ENCODE measurements at places on chromosomes 2 and 18.

DNA sequence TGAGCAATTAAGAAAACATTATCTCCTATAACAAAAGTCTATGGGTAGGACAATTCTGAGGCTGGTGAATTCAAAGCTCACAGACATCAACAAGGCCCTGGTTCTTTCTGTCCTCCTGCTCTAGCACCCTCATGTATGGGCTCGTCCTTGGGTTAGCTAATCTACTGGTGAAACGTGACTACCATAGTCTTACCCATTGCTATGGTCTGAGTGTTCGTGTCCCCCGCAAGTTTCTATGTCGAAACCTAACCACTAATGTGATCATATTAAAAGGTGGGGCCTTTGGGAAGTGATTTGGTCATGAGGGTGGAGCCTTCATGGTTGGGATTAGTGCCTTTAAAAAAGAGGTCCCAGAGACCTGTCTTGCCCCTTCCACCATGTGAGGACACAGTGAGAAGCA is 564.7 kb downstream of the TNS1 start:
- no peak for ATAC-seq

DNA sequence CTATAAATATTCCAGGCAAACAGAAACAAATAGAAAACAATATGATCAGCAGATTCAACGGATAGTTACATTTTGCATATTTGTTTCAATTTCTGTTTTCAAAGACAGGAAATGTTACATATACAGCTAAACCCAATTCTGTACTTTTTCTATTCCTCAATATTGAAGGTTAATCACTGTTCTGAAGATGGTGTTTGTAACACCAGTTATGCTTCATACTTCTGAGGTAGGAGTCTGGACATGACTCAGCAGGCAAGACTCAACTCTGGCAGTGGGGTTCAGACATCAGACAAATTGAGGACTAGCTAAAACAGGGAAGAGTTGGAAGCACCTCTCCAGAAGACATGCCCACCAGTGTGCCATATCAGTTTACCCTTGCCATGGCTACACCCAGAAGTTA is 16.6 kb downstream of the SERPINB13 start:
- ATAC-seq: no peak

- ATAC-seq: no peak
Measured at GRCh38 chr2:179049203-179049545, 763 bp downstream of the CCDC141 start.

DNA sequence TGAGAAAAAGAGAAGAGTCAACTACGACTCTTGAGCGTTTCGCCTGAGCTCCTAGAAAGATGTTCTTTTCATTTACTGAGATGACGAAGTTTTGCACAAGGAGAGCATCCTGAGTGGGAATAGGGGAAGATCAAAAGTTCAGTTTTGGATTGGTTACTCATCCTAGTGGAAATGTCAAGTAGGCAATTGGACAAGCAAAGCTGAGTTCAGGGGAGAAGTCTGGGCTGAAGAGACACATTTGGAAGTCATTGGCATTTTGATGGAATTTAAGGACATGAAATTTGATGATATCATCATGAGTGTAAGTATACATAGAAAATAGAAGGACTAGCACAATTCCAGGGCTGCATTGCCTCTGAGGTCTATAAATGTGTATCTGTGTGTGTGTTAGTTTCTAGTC is 416.6 kb downstream of the RAD51AP2 start:
- ATAC-seq: no peak

DNA sequence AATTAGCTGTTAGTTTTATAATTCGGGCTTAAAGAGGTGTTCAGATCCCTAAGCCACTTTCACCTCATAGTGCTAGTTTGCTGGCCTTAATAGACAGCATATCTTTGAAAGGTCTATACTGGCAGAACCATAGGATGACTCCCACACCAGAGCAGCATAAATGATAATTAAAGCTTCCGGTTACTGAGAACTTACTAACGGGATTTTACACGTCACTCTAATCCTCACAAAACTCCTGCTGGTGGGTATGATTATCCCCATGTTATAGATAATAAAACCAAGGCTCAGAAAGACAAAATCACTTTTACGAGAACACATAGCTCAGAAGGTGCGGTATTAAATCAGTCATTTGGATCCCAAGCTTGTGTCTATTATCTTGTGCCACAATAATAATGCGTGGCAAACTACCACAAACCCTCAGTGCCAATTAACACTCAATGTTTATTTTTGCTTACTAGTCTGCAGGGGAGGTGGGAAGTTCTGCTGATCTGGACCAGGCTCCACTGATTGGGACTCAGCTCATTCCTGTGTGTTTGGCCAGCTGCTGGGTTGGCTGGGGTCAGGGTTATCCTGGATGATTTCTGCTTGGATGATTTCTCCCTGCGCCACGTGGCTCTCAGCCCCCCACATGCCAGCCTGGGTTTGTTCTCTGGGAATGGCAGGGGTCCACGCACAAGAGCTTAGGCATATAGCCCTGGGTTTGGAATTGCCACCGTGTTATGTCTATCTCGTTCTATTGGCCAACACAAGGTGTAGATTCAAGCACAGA is 62.3 kb downstream of the TRIB2 start:
- ATAC-seq: no peak

- no peak for ATAC-seq
Measured at GRCh38 chr2:238146884-238147544, 8.5 kb downstream of the KLHL30 start.

DNA sequence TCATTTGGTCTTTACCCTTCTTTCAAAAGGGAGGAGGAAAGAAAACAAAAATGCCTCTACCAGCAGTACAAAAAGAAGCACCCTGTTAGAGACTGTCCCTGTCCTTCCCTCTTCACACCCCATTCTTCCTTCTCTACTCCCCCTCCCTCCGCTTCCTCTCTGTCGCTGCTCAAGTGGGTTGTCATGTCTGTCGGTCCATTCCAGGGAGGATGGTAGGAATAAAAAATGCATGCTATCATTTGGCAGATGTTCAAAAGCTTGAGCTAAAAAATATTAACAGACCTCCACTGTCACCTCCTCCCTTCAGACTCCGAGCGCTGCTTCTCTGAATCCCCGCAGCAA is 482.0 kb downstream of the BCL11A start:
- no peak for ATAC-seq

GRCh38 chr2:75489721-75490120 is 71.0 kb downstream of the EVA1A start:
- no peak for ATAC-seq

GRCh38 chr2:1591461-1591770 is 152.9 kb downstream of the PXDN start:
- ATAC-seq: no peak

- no peak for ATAC-seq
Measured at GRCh38 chr2:42486145-42486906, 7.5 kb downstream of the KCNG3 start.

DNA sequence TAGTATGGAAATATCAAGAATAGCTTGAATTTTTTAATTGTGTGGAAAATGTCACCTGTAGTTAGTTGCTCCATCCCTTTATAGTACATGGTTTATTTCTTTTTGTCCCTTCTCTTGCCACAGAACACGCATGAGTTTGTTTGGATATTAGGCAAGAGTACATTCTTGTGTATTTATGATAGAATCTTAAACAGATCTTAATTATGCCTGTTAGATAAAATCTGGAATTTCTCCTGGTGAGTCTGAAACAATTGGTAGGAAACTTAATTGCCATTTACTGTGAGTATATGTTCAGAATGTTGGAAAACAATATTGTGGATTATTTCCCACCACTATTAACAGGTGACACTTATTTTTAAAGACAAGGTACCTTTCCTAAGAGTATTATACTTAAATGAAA is 30.2 kb upstream of the CABYR start:
- no peak for ATAC-seq

DNA sequence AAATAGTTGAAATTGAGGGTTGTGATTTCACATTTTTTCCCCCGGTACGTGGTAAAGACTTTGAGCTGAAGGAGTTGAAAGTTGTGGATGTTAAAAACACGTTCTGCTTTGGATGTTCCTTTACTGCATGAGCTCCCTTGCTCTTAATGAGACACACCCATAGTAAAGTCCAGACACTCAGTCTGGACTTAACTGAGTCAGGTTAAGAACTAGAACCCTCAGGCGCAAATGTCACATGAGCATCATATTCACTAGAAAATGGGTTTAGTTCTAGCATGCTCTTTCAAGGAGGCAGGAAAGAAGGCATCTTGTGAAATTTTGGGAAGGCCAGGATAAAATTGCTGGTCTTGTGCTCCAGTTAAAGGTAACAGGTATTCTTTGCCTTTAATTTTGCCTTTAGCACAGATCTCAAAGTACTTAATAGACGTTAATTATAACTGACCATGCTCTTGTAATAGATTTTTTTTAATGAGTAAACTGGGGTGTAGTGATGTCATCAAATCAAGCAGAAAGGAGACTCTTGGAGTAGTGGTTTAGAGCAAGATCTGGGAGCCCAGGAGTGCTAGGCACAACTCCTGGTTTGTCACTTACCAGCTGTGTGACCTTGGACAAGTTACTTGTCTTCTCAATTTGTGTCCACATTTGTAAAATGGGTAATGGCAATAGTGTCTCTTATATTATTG is 20.6 kb downstream of the ITGA6 start:
- ATAC-seq: no peak

GRCh38 chr2:186459009-186459408 is 27.1 kb upstream of the ZC3H15 start:
- no peak for ATAC-seq

DNA sequence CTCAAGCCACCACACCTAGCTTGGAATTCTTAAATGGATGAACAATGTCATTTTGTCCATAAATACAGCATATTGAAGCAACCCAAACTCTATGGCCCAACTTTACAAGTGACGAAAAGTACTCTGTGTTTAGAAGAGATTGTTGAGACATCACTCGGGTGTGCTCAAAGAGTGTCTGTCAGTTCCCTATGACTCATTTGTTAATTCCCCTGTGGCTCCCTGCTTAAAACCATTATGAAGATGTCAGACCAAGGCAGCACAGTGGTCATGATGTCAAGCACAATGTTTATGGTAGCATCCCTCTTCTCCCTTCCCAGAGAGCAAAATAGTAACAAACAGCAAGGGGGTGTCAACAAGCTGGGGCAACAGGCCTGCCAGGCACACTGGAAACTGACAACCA is 3.0 kb downstream of the LYG1 start:
- ATAC-seq: no peak

GRCh38 chr18:11807233-11807632 is 44.0 kb upstream of the CHMP1B start:
- ATAC-seq: no peak

DNA sequence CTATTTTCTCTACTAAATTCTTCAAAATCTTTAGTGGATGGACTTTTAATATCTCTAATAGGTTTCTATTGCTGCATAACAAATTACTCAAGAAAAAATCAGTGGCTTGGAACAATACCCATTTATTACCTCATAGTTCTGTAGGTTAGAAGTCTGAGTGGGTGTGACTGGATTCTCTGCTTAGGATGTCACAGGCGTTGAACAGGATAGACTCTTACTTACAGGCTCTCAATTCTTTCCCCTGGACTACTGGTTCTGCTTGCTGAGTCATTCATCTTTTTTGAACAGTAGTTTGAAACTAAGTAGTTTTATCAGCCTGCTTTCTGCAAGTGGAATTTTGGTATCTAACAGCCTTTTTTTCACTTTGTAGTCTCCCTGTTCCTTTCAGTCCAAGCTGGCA is 265.4 kb downstream of the ZNF385B start:
- ATAC-seq: no peak

DNA sequence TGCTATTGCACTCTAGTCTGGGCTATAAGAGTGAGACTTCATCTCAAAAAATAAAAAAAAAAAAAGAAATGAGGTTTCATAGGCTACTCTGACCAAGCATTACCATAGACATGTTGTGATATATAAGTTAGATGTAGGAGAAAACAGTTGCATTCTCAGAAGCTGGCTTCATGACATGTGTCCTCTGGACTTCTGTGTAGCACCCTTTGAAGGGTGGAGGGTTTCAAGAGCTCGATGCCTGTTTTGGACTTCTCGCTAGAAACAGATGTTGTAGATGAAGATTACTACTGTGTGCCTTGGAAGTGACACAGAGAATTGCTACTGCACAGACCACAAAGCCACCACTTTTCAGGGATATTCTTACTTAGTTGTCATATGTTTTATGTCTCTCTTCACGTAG is 91.0 kb downstream of the TMEM247 start:
- ATAC-seq: no peak

- no peak for ATAC-seq
Measured at GRCh38 chr2:45273412-45274249, 264.4 kb upstream of the SIX2 start.

DNA sequence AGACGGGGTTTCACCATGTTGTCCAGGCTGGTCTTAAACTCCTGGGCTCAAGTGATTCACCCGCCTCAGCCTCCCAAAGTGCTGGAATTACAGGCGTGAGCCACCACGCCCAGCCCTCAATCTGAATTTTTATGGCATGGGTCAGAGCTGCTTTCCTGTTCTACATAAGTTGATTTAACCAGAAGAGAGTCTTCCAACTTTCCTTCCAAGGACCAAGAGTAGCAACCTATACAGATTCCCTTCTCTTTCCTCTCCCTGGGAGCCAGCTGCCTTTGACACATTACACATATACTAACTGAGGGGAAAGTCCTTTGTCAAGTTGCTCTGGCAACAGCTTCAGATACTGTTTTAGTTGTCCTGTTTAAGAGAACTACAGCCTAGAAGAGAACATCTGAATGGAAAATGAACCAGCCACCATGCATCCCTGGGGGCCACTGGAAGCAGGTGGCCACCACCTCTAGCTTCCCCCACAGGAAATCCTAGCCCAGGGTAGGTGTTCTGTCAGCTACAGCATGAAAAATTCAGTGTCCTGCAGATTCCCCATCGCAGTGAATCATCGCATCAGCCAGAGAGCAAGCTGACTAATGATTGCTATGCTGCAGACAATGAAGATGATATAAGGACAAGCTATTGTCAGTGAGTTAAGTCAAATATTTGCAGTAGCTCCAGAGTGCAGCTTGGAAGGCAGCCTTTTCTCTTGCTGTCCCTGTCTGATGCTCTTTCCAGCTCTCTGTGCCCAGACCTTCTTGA is 62.9 kb downstream of the POMC start:
- ATAC-seq: no peak

- ATAC-seq: peak; percentile 78
Measured at GRCh38 chr2:213152065-213152794, 818 bp upstream of the IKZF2 start.

DNA sequence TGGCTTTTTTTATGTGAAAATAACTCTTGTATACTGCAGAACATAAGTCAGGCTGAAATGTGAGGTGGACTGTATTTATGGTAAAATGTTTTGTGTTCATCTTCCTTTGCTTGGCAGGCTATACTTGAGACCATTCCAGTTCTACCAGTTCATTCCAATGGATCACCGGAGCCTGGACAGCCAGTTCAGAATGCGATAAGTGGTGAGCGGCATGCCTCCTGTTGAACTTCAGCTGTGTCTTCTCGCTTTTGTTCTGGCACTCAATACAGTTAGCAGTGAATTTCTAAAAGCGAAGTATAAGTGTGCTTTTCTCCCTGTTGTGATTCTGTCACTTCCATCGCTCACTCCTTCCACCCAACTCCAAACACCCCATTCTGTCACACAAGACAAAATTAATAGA is 138.5 kb downstream of the ARHGAP28 start:
- ATAC-seq: no peak

GRCh38 chr18:34591920-34592444 is 118.1 kb upstream of the DTNA start:
- ATAC-seq: no peak

Measured in gastroesophageal sphincter (tissue), 4 donors.